KBM-7 (cell line): ENCODE measurements at places on chromosomes 13 and 19.

DNA sequence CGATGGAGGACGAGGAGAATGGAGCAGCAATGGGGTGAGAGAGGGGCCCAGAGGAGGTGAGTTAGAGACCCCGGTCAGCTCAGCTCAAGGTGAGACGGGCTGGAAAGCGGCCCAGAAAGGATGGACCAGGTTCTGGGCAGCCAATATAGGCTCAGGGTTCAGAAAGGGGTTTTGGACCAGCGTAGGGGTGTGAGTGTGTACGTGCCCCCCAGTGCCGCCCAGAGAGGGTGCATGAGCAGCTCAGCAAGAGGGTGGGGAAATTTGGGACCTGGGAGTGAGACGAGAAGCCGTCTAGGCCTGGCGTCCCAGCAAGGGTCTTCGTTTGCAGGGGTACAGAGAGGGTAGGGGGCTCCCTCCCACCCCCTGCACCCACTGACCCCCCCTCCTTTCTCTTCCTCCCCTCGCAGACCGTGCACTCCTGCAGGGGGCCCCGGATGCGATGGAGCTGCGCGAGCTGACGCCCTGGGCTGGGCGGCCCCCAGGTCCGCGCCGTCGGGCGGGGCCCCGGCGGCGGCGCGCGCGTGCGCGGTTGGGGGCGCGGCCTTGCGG, 12.1 kb downstream of the FUT6 start:
- DNase-seq, result no peak

- no peak for DNase-seq
Observed at GRCh38 chr19:14379294-14380065, 1.8 kb upstream of the ADGRE5 start.

- DNase-seq, result peak; percentile 5
Observed at GRCh38 chr19:32201636-32202051, 143.8 kb upstream of the ZNF507 start.

DNA sequence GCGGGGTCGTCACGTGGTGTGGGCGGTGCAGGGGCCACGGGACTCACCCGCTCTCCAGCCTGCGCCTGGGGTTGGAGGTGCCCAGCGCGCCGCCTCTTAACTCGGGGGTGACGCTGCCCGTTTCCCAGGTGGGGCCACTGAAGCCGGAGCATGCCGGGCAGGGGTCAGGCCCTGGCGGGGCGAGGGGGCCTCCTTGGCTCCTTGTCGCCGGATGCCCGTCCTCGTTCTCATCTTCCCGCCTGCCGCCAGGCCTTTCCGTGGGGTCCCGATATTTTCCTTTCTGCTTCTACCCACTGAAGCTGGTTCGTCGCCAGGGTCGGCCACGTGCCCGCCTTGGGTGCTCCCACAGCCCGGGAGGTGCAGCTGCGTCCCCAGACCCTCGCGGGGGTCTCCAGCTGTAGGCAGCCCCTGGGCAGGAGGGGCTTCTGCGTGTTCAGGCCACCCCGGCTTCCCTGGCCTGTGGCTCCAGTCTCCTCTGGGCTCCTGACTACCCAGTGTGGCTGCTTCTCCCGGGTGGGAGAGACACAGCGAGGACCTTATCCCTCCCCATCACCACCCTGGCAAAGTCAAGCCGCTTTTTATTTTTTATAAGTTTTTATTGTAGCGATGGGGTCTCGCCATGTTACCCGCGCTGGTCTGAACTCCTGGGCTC, 772 bp downstream of the FAM174C start:
- no peak for DNase-seq

GRCh38 chr19:35000647-35001501, 751 bp downstream of the GRAMD1A start:
- peak; percentile 77 for DNase-seq

GRCh38 chr13:112885782-112886268, 83.2 kb upstream of the MCF2L start:
- no peak for DNase-seq

DNA sequence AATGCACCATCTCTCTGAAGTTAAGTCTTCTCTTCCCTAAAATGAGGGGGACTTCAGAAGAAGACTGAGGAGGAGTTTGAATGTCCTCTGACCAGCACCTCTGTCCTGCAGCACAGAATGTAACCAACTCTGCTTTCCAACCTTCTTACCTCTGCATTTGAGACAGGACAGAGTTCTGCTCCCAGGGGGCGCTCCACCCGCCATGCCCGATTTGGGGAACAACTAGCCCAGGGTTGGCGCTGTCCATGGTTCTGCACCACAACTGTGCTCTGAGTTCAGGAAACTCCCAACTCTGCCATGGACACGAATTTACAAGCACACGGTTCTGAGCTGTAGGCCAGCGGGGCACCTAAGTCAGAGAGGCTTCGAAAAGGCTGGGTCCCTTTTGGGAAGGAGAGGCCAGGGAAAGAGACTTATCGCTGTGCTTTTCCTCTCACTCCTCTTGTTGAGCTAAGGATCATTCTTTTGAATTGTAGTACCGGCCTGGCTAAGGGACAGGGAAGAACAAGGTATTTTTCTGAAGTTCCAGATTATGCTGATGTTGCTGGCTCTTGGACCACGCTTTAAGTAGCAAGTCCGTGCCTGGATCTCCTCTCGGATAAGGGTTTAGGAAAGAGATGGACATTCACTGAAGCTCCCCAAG, 22.2 kb downstream of the SIGLEC5 start:
- peak; percentile 86 for DNase-seq

DNA sequence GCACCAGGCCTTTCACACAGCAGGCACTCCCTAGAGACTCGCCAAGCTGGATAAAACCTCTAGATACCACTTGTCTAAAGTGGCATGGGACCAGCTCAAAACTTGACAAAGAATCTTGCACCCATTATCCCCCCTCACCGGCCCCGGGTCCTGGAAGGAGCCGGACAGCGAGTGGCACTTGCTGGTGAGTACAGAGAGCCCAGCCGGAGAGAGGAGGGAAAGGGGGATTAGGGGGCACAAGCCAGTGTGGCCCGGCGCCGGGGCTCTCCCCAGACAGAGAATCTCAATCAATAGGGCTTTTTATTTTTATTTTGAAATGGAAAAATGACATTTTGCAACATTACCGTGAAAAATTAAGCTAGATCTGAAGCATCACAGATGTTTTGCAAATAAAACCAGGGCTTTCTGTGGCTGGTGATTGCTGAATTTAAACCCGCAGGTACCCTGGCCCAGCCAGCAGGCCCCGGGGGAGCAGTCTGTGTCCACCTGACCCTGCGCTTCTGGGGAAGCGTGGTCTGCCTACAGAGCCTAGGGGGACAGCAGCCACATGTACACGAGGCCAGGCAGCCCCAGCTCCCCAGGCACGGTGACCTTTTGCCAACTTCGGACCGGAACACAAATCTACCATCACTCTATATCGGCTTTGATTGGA, 10.0 kb upstream of the VSTM2B start:
- no peak for DNase-seq

- peak; percentile 92 for DNase-seq
Observed at GRCh38 chr13:91278888-91279287, 68.6 kb upstream of the MIR17HG start.

DNA sequence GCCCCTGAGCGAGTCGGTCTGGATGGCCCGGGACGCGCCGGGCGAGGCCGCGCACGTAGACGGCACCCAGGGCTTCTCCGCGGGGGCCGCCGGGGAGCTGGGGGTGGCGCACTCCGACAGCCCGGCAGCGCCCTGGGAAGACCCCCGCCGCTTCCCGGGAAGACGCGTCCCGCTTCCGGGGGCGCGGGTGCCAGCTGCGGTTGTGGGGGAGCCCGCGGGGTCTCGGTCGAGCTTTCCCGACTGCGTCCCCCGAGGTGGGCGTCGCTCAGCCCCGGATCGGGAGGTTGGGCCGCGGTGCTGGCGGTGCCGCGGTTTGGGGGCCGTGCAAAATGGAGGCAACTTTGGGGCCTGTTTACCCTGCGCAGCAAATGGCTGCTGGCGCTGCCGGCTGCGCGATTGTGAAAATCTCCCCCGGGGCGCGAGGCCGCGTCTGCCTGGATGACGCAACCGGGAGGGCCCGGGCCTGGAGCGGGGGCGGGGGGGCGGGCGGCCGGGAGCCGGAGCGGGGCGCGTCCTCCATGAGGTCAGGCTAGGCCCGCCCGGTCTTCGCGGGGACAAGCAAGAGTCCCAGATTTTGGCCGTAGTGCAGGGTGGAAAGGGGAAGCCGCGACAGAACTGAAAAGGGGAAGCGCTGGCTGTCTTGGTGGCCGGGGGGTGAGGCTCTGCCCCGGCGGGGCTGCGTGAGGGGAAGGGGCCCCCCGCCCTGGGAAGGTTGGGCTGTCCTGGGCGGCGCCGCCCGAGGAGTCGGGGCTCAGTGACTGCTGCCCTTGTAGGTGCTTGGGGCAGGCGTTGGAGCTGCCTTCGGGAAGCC, 11.3 kb downstream of the PEAK3 start:
- peak; percentile 90 for DNase-seq

- no peak for DNase-seq
Observed at GRCh38 chr13:67914535-67914934, 684.4 kb upstream of the PCDH9 start.

GRCh38 chr13:93539914-93540313, 313.3 kb downstream of the GPC6 start:
- DNase-seq, result no peak

DNA sequence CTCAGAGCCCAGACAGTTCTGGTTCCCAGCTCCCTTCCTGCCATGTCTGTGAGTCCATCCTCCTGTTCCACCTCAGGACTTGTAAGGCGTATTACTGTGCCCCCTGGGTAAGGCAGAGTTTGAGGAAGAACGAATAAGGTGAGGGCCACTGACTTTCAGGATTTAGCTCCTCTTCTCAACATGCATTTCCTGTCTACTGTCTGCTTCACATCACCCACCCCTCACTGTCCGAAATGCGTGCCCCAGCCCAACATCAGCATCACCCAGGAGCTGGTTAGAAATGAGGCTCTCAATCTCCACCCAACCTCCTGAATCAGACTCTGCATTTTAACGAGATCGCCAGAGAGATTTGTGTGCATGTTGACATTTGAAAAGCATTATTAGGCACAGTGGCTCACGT, 44.4 kb downstream of the IRS2 start:
- no peak for DNase-seq

DNA sequence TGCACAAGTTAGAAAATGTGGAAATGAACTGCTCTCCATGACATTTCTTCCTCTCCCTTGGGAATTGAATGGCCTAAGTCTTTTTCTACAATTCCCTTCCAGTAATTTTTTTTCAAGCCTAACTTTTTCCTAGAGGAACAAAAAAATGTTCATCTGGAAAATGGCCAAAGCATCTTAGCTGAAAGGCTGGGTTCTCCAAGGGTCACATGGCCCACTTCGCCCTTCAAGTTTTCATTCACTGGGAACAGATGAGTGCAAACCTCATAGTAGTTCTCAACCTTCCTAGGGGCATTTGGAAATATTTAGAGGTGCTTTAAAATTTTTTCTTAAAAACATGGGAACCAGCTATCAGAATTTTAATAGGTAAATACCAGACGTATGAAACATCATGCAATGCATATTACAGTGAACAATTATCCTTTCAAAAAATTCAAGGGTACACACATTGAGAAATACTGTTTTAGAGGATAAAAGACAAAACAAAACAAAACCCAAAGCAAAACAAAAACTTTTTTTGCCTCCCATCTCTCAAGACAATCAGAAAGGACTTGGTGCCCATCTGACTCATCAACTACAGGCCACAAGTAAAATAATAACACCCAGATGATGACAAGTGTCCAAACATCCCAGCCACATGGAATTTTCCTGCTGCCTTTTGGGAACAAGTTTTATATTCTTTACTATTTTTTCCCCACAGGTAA, 208.8 kb downstream of the SLITRK6 start:
- no peak for DNase-seq

DNA sequence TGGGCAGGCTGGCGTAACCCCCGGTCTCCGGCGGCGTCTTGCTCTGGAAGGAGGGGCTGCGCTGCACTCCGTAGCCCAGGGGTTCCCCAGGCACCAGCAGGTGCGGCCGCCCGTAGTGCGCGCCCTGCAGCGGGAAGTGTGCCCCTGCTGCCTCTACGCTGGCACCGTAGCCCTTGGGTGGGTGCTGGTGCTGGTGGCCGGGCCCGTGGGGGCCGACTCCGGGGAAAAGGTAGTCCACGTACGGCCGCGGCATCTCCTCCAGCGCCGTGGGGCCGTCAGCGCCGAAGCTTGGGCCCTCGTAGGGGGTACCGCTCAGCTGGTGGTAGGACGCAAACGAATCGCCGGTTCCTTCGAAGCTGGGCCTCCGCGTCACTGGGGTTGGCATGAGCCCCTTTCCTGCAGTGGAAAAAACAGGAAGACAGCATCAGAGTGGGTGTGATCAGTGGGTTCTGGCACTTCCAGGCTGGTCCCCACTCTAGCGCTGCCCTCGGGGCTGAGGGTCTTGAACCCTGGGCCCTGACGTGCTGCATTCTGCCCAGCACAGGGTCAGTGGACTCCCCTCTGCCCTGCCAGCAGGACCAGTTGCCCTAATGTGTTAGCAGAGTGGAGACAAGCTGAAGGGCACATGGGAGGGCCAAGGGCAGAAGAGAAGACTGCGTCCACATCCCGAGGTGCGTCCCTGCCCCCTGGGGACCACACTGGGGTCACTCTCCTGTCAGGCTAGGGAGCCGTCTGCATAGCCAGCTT, 72.3 kb downstream of the LATS2 start:
- no peak for DNase-seq

GRCh38 chr13:49629196-49629938, 1.1 kb downstream of the ARL11 start:
- no peak for DNase-seq

GRCh38 chr19:29804493-29804892, 7.3 kb upstream of the CCNE1 start:
- no peak for DNase-seq

DNA sequence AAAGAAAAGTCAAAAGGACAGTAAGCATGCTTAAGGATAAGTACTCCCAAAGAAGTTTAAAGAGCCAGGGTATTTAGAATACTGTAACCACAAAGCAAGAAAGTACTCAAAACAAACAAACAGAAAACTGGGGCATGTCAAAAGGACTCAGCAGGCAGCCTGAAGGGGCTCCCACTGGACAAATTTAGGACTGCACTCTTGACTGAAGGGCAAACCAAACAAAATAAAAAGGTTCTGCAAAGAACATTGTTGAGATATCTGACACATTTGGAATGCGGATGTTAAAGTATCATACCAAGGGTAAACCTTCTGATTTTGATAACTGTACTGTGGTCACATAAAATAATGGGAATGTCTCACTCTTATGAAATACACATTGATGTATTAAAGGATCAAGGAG, 157.4 kb downstream of the TNFSF13B start:
- DNase-seq, result no peak

DNA sequence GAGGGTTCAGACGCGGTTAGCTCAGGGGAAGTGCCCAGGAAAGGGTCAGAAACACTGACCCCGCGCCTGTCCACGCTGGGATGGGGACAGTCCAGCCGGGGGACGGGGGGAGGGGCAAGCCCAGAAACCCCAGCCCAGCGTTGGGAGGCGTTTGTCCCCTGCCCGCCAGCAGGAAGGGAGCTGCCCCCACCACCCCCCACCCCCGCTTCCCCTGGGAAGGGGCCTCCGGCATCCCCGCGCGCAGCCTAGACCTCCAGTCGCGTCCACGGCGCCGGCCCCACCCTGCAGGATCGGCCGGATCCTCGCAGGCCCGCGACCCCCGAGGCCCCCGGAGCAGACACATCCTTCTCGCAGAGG, 277 bp downstream of the GIPC1 start:
- no peak for DNase-seq
